ENCODE measurements at places on chromosomes 2 and 18.
A peak's percentile ranks its signal among the peaks of the same experiment; 100 is the strongest.

DNA sequence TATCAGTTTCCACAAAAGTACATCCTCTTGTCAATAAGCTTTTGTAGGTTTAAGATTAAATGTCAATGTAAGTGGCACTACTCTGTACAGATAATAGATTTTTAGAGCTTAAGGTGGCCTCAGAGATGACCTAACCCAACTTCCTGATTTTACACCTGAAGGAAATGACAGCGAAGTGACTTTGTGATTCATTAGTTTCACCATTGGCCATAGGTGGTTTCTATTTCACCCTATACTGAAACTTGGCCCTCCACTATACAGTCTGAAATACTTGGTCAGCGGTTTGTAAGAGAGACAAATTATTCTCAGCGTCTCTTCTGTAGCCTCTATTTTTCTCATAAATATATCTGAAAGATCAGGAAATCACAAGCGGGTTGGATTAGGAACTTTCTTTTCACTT is 330.4 kb upstream of the FAM98A start:
- DNase-seq = no peak

DNA sequence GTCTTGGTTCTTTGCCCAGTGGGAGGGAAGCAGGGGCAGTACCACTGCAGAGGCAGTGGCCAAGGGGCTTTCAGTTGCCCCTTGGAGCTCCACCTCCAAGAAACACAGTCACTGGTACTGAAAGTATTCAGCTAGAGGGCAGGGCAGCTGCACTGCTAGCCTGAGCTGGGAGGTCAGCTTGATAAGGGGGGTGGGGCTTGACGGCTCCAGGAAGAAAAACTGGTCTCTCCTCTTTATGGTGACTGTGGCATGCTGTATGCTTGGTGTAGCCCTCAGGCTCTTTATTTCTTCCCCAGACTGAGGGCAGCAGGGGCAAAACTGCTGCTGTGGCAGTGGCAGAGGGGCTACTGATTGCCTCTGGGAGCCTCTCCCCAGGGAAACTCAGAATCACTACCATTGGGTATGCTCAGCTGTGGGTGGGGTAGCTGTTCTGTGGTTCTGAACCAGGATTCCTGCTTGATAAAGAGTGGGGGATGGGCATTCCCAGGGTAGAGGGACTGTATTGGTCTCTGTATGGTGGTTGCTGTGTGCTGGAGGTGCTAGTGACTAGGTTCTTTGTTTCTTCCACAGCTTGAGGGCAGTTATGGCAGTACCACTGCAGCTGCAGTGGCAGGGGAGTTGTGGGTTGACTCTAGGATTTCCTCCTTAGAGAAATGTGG is 134.6 kb upstream of the SCN7A start:
- no peak for DNase-seq

DNA sequence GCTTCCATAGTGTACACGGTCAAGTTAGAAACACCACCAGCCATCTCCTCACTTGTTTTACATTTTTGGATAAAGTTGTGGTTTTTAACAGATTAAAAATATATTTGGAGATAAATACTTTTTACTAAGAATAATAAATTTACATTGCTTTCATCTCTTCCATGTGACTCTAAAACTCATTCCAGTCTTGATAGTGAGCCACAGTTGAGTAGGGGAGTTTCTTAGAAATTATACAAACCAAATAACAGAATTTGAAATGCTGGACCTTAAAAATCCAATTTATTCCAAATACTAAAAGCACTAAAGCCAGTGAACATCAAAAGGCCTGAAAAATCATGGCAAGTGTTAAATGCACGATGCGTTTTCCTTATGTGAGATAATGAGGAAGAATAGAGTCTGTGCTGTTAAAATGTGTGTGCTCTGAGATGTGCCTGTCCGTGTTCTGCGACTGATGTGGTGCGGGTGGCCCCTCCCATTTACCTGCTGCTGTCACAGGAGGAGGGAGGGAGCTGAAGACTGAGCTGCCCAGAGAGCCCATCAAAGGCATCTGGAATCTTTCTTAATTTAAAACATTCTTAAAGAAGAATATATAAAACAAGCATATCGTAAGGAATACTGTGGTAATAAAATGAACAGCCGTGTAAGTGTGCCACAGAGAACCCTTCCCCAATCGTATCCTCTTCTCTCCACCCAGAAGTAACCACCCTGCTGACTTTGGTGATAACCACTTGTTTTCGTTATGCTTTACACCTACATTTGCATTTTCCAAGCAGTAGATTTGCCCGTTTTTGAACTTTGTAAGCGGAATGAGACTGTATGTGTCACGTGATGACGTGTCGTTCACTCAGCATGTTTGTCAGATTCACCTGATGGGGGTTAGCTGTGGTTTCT is 57.0 kb upstream of the TXNDC2 start:
- DNase-seq = no peak

- peak; percentile 74 for DNase-seq
Observed at GRCh38 chr2:109382951-109383350, 230.8 kb downstream of the SEPTIN10 start.

DNA sequence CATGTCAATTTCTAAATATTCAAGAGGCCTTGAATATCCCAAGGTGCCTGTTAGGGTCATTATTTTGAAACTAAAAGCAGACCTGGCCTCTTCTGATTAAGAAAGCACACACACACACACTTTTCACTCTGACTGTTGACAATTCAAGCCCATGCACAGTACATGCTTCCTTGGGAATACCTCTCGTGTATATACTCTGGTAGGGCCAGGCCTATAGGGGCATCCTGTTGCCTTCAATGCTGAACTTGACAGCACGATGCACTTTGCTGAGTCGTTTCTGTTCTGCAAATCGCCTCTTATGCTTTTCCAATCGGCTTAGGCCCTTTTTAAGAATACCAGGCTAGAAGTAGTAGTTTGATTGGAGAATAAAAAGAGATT is 40.6 kb downstream of the IWS1 start:
- no peak for DNase-seq

- DNase-seq = no peak
Observed at GRCh38 chr2:58235984-58236383, 5.1 kb downstream of the FANCL start.

DNA sequence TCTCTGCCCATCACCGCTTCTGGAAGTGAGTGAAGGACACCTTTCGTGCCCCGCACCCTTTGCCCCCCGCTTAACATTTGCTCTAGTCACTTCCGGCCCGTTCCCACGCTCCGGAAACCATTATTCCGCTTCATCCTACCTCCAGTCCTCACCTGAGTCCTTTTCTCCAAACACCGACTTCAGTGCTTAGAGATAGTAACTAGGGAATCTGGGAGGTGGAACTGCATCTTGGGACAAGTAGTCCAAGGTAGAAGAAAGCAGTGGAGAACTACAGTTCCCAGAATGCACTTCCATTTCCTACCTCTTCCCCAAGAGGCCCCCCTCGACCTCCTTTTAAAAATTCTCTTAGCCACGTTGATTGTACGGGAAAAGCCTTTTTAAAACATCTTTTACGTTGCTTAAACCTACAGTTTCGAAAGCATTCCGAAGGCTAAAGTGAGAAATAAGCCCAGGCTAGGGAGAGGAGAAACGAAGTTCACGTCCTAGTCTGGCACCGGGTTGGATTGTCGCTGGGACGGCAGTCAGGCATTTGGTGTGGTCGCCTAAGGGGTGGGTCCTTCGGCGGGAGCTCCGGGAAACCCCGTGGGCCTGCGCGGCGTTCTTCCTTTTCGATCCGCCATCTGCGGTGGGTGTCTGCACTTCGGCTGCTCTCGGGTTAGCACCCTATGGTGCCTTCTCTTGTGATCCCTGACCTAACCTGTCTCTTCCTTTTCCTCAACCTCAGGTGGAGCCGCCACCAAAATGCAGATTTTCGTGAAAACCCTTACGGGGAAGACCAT is at the start of the genes CLHC1 and RPS27A:
Gene CLHC1, minus strand, starts transcription at position 210 of the 779 bp plus-strand sequence. CDS start 9,882 bp downstream, outside the sequence.
Gene RPS27A, plus strand, starts transcription at position 605 of the 779 bp plus-strand sequence. Its CDS starts 137 bp downstream, at position 742.
- DNase-seq = peak; percentile 95

DNA sequence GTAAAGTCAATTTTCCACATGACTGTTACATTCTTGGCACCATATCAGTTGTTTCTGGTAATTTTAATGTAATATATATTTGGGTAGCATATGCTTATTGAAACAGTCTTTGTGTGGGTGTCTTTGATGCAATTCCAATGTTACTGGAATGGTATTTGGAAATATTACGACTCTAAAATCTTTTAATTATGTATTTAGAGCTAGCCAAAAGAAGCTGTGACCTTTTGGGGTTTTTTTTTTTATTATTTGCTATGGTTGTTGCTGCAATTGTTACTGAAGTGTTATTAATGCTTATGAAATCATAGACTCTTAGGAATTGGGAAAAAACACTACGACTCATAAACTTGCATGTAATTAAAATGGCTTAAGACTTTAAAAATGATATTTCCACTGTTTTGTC is 95.9 kb downstream of the AOX1 start:
- DNase-seq = no peak

GRCh38 chr2:47388888-47389287 is 14.1 kb upstream of the MSH2 start:
- no peak for DNase-seq

- no peak for DNase-seq
Observed at GRCh38 chr2:128308889-128309279, 9.8 kb downstream of the HS6ST1 start.

DNA sequence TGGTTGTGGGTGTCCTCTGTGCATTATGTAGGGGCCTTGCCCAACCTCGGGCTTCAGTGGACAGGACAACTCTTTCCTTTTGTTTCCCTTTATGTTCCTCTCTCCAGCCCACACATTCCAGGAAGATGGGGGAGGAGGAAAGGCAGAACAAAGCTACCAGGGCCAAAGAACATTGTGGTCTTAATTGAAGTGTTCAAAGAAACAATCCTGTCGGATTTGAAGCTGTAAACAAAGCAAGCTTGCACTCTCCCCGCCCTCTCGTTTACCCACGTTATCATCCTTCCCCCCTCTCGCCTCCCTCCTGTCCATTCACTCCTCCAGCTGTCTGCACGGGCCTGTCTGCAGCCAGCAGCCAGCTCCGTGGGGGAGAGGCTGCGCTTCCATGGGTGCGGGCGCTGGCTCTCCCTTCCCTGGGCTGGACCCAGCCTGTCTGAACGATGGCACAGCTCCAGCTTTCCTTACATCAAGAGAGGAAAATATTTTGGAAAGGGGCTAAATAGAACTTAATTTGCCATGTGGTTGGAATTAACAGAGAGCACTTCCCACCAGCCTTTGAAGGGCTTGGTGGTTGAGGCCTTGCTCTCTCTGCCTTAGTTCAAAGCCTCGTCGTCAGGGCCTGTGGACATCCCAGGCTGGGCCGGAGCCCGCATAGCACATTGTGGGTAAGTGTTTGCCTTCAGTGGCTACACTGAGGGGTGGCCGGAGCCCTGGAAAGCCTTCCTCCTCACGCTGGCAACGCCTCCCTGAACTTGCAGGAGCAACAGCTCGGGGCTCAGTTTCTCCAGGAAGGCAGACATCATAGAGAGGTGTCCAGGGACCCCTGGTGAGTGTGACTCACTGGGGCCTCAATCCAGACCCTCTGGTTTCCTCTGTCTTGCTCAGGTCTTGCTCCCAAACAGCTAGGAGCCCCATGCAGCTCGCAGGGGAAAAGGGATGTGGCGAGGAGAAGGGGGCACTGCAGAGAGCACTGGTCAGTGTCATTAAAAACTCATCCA is 60.6 kb upstream of the HS6ST1 start:
- DNase-seq = peak; percentile 82

- no peak for DNase-seq
Observed at GRCh38 chr2:158125756-158126498, 24.3 kb downstream of the UPP2 start.

DNA sequence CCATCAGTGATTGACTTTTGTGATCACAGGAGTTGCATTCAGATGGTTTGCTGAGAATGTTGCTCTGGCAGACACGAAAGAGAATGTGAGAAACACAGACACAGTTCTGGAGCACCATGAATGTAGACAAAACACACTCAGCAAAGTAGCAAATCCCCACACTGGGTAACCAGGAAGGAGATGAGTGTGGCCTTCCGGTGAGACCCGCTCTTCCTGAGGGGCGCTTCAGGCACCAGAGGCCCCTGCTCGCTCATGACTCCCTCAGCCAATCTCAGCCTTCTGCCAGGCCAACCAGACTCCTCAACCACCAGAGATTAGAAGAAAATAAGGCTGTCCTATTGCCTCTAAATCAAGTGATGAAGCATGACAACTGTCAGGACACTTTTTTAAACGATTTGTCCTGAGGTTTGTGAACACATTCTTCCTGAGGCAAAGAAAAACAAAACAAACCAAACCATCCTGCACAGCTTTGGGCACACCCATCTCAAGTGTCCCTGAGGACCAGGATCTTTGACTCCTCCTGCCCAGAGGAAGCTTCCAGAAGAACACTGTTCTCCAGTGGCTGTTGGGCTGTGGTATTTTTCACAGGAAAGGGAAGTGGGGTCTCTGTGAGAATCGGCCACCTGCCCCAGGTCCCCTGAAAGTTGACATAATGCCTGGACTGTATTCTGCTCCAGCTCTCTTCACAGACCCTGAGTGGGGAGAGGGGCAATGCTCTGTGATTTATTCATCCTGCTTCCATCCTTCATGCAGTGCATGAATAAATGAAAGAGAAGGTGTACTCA is 152.8 kb downstream of the BCL11A start:
- DNase-seq = no peak

GRCh38 chr2:151475071-151475470 is 65.4 kb downstream of the RIF1 start:
- no peak for DNase-seq

DNA sequence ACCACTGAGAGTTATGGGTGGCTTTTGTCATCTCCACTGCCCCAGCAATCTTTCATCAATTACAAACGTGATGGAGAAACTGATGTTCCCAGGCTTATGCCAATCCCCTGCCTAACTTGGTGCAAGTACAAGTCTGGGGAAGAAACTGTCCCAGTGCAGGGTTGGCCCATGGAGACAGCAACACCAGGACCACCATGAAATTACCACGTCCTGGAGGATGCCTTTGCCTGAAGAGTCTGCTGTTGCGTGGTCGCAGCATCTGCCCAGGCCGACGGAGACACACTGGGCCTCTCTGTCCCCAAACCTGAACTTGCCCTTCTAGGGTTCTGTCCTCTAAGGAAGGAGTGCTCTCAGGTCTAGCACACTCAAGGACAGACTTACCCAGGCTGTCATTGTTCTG is 496.8 kb upstream of the RAB6C start:
- no peak for DNase-seq

DNA sequence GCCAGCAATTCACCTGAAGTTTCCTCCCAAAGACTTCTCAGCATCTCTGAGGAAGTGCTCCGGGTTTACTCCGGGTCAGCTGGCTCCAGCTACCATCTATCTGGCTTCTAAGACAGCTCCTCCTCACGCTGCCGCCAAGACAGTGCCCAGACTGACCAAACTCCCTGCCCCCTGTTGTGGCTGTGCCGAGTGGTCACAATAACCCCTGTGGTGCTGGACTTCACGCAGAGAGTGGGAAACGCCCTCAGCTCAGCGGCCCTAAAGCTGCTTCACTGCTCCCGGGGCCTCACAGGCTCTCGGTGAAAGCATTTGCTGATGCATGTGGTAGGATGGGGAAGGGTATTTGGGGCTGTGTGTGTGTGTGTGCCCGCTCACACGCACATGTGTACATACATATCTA is 154.8 kb upstream of the ZNF236 start:
- DNase-seq = no peak

DNA sequence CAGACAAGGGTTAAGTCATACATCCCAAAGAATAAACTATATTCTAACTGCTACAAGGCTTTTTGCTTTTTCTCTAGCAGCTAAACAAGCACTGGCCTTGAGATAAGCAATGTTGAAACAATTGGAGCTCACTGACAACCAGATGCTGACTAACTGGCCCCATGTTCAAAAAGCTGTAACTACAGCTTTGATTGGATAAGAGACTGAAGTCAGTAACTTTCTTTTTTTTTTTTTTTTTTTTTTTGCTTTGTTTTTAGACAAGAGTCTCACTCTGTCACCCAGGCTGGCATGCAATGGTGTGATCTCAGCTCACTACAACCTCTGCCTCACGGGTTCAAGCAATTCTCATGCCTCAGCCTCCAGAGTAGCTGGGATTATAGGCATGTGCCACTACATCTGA is 45.4 kb upstream of the TMEM163 start:
- DNase-seq = no peak

Data from right hindlimb (tissue), 1 donor.